ENCODE measurements at places on chromosomes 5 and 9. TPM values are rescaled to one million over a fixed set of nuclear protein-coding genes. Genes with fewer than 3 reads are reported as not detected.

- DNase-seq: no peak
These were observed 73.5 kb downstream of the NR6A1 start for GRCh38 chr9:124697326-124698200.

- no peak for DNase-seq
These were observed 68.7 kb downstream of the MSX2 start for GRCh38 chr5:174793076-174793475.

GRCh38 chr5:76114179-76114851, 31.1 kb downstream of the SV2C start:
- DNase-seq: no peak

GRCh38 chr9:82805027-82805426, 257.9 kb downstream of the RASEF start:
- DNase-seq: no peak

Gene C9orf50
- total RNA-seq: not detected

DNA sequence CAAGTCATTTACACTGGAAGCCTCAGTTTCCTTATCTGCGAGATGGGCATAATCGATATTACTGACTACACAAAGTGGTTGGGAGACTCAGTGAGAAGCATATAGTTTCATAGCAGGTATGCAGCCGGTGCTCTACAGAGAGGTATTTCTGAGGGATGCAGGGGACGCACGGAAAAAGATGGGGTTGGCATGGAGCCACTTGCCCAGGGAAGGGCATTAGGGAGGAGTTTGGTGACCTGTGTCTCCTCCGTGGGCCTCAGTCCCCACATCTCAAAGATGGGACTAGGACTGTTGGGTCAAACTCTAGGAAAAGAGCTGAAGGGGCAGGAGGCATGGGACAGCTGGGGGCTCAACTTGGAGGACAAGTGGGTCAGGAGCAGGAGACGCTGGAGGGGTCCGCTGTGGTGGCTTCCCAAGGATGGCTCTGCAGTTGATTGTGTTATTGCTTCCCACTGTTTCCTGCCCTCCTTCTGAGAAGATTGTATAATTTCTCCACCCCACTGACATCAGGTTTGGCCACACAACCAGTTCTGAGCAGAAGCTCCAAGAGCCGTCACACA, 158.6 kb upstream of the ALDH1B1 start:
- DNase-seq: no peak

Gene C9orf40
- 5.8 TPM for total RNA-seq

Gene GFI1B
- total RNA-seq: 0.85 TPM

DNA sequence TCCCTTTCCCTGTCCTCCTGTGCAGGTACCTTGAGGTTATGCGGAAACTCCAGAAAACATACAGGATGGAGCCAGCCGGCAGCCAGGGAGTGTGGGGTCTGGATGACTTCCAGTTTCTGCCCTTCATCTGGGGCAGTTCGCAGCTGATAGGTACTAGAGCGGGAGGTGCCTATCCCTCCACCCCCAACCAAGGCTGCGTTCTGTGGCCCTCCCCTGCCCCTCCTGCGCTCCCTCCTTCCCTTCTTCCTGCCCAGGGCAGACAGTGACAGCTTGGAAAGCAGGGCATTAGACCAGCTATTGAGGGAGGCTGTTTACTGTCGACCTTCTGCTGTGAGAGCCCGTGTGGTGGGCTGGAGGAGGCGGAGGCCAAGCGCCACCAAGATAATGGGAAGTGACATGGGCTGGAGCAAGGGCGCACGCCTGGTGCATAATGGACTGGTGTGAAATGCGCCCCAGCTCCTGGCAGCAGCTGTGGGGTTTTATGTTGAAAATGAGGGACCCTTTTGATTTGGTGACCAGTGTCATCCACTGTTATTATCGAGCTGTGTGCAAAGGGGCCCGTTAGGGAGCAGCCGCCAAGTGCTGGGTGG, 25.3 kb downstream of the PTPA start:
- DNase-seq: no peak

- DNase-seq: no peak
These were observed 15.7 kb downstream of the SEMA4D start for GRCh38 chr9:89482056-89482851.

- DNase-seq: no peak
These were observed 140.0 kb upstream of the HMHB1 start for GRCh38 chr5:143671674-143672569.

GRCh38 chr9:87206064-87206661, 258.9 kb upstream of the GAS1 start:
- no peak for DNase-seq

DNA sequence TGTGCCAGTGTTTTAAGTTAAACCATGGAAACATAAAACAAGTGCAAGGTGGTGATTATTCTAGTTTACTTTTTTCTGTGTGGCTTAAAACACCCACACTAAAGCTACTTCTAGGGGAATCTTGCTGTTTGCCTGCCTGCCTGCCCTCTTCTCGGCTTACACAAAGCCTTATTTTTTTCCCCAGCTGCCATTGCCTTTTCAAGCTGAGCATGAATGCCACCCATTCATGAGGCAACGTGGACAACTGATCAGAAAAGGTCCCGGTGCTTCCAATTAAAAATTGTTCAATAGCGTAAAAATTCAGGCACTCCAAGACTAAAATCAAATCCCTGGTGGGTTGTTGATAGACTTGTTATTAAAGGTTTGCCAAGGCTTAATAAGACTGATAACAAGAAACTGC, 401.4 kb downstream of the TMEM161B start:
- no peak for DNase-seq

DNA sequence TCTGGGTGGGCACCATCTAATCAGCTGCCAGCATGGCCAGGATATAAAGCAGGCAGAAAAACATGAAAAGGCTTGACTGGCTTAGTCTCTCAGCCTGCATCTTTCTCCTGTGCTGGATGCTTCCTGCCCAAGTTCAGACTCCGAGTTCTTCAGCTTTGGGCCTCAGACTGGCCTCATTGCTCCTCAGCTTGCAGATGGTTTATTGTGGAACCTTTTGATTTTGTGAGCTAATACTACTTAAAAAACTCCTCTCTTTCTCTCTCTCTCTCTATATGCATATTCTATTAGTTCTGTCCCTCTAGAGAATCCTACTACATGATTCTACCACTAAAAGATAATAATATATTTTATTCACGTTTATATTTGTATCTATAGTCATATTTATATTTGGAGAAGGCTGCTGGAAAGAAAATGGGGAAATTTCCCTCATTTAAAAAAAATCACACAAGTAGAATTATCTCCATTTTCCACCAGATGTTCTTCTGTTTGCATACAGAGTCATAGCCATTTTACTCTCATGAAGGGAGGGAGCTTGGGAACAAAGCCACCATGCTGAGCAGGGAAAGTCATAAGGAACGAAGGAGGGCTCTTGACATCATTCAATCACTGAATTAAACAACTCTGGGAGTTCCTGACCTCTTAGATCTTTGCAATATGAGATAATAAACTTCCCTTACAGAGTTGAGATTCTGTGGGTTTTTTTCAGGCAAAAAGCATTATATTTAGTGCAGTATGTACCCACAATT, 1137.4 kb upstream of the CDH18 start:
- DNase-seq: no peak

GRCh38 chr9:14354201-14354600, 40.3 kb upstream of the NFIB start:
- no peak for DNase-seq

DNA sequence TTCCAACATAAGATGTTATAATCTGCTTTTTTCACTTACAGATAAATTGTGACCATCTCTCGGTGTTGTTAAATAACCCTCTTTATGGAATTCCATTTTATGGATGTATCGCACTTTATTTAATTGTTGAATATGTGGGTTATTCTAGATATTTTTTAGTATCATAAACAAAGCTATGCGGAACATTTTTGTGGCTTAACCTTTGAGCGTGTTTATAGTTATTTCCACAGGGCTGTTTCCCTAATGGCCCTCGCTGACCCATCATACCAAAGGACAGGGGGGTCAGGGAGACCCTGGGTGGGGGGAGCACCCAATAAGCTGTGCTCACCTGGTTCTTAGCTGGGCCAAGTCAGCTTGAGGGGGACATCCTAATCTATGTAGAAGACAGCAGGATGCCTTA, 65.3 kb downstream of the NDST1 start:
- DNase-seq: no peak

- no peak for DNase-seq
These were observed 228.7 kb downstream of the DCP2 start for GRCh38 chr5:113205323-113205722.

- DNase-seq: no peak
These were observed 25.1 kb downstream of the PALM2AKAP2 start for GRCh38 chr9:109805050-109805449.

Data from B cell (primary cell).